ENCODE measurements at places on chromosomes 6 and 20.

DNA sequence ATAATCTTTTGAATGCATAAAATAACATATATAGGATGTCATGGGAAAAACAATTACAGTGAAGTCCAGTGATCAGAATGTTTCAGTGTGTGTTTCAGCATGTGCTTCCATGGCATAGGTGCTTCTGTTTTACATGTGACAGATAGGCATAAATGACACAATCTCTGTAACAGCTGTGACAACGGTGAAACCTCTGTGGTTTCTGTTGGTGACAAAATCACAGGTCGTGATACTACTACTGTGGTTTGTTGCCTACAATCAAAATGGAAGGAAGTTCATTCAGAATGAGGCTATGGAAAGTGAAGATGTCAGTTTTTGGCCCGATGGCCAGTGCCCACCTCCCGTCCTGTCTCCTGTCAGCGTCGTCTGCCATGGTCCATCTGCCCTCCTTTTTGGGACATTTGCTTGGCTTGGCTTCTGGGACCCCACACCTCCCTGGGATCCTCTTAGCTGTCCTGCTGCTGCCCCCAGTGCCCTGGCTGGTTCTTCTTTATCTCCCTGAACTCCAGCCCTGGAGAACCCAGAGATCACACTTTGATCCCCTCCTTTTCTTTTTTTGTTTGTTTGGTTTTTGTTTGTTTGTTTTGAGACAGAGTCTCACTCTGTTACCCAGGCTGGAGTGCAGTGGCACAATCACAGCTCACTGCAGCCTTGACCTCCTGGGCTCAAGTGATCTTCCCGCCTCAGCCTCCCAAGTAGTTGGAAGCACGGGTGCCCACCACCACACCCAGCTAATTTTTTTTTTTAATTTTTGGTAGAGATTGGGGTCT is 79.3 kb upstream of the NAA20 start:
- DNase-seq, result no peak

GRCh38 chr6:138387577-138388368 is 10.1 kb downstream of the SMIM28 start:
- DNase-seq, result no peak

GRCh38 chr6:6826095-6826901 is 237.8 kb downstream of the LY86 start:
- DNase-seq, result no peak

GRCh38 chr6:107698146-107698545 is 126.0 kb downstream of the SCML4 start:
- peak; percentile 86 for DNase-seq

GRCh38 chr6:8131265-8131897 is 29.0 kb upstream of the EEF1E1 start:
- peak; percentile 70 for DNase-seq

DNA sequence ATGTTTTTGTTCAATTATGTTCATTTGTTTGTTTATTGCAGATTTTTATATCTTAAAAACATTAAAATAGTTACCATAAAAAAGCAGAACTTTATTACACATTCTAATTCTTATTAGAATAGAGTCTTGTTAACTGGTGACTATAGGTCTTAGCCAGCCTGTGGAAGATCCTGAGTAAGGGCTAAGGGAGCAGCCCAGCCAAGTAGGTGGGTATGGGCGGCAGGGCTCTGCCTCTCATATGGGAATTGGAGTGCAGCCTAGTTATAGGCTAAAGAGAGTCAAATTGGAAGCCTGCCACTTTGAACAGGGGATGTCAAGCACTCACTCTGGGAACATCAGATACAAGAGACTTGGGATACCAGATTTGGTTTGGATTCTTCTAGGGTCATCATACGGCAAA is 10.5 kb upstream of the HSF2 start:
- no peak for DNase-seq

GRCh38 chr6:134472661-134473060 is 154.7 kb upstream of the SGK1 start:
- DNase-seq, result no peak

GRCh38 chr20:9241232-9241692 is 172.4 kb downstream of the PLCB4 start:
- DNase-seq, result peak; percentile 54

- no peak for DNase-seq
These were observed 203.2 kb upstream of the SGK1 start for GRCh38 chr6:134521116-134521501.

GRCh38 chr6:89924231-89924630 is 30.0 kb downstream of the GJA10 start:
- DNase-seq, result no peak

GRCh38 chr6:35496036-35496840 is 641 bp downstream of the TEAD3 start:
- DNase-seq, result no peak

DNA sequence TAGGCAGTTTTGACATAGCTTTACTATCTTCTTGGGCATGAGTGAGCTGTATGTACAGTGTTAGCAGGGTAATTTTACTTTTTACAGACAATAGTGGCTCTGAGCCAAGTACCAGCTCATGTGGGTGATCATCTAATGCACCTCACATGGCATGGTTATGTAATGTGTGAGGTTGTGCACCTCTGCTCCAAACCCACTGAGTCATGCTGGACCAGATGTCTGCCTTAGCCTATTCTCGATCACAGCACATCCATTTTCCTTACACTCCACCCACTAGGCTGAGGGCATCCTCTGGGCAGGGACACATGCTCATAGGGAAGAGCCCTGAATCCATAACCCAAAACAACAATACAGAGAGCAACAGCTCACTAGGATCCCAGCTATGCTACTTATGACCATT is 71.6 kb upstream of the FBXL4 start:
- DNase-seq, result peak; percentile 45

- DNase-seq, result peak; percentile 4
These were observed 89.1 kb upstream of the E2F3 start for GRCh38 chr6:20312606-20313005.

DNA sequence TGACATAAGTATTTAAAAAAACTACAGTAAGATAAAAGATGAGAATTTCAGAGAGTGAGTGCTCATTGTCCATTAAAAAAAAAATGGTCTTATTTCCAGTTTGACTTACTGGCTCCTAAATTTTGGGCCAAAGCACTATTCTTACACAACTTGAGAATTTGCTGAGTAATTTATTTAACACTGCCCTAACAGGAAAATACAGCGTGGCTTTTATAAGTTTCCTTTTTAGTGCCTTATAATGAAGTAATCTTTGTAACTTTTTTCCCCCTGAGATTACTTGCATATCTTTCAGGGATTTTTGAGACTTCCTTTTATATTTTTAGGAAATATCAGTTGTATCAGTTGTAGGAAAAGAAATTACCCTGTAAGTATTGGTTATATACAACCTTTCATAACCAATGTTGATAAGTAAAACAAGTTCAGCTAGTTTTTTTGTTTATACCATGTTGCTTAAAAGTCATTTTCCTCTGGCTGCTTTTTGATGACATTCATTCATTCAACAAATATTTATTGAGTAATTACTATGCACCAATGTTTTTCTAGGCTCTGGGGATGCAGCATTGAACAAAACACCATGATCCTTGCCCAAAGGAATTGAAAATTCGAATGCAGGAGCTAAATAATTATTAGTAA is 106.4 kb upstream of the SGK1 start:
- DNase-seq, result no peak

DNA sequence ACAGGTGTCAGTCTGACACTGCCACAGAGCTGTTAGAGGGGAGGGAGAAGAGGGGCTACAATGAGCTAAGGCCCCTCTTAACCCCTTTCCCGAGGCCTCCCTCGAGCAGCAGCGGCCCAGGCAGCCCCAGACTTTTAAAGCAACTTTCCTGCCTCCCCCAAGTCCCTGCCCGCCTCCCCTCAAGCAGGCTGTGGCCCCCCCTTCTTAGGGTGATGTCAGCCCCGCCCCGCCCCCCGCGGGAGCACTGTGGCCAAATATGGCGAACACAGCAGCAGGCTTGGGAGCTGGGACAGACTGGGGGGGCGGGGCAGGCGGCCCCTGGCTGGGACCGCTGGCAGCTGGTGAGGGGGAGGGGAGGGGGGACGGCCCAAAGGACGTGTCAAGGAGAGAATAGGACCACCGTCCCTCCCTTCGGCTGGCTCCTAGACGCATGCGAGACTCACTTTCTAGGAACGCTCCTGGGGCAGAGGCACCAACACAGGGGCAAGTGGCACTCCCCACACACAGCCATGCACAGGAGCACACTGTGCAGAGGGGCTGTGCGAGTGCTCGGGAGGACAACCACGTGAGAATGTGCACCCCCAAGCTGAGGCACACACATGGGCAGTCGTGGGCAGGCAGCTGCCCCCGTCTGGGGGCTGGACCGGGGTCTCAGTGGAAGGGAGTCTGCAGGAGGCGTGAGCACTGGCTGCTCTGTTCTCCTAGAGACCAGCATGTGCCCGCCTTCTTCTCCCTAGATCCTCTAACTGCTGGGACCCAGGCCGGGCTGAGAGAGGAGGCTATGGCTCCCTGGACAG is 6.7 kb downstream of the TEAD3 start:
- peak; percentile 81 for DNase-seq

DNA sequence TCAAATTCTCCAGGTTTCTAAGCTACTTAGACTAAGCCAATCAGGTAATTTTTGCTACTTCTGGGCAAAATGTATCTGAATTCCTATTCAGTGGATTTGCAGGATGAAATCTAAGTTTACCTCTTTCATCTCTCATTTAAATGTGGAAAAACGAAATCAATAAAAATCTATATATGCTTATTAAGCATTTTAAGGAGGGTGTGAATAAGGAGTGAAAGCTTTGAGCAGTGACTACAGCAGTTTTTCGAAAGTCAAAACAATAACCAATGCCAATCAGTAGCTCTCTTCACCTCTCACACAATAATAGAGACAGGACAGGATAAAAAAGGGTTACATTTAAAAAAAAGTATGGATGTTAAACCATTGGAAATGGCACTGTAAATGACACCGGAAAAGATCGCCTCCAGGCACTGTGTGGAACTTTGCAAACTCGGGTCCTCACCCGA is 476 bp upstream of the BCKDHB start:
- DNase-seq, result no peak

DNA sequence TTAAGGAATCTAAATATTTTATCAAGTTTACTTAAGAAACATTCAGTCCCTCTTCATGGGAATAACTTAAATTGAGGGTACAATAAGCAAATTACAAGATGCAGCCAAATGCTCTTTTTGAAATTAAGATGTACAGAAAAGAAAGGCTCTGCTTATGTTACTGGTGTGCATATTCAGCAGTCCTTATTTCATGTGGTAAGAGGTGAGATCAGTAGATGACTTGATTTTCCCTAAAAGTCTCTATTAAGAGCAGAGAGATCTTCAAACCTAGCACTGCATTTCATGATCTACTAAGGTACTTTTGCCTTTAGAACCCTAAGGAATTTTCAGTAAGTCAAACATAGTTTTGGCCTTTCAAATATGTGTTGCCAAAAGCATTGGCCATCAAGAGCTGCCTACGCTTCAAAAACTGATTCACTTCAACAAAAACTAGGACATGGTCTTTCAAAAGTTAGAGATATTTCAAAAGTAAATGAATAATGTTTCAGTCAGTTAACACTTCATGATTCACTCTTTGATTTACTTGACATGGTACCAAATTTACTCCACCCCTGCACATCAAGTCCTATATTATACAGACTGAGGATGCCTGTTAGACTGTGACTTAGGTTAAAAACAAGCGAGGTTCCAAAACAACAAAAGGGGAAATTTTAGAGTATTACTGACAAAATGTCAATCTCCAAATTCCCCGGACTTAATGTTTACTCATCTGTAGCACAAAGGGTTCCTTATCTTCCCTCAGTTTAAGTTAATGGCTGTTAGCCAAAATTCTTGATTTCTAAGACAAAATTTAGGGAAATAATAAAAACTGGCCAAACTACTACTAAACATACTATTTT is 19.2 kb downstream of the C6orf62 start:
- DNase-seq, result no peak

GRCh38 chr6:159935065-159935464 is 33.8 kb upstream of the IGF2R start:
- DNase-seq, result peak; percentile 55

- DNase-seq, result no peak
These were observed 137.7 kb upstream of the LRFN2 start for GRCh38 chr6:40724886-40725285.

DNA sequence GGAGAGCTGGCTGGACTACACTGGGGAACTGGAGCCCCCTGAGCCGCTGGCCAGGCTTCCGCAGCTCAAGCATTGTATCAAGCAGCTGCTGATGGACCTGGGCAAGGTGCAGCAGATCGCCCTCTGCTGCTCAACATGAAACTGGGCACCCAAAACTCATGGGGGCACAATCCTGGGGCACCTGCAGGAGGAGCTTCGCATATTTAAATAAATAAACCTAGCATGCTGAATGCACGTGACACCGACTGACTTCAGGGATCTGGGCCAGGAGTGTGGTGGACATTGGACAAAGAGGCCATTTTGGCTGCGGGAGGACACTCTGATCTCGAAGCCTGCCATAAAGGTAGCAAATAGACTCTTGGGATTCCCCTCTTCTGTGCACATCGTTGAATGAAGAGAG is 6.8 kb downstream of the SCAND1 start:
- DNase-seq, result peak; percentile 4

Data from IMR-90 (cell line).